ENCODE measurements at places on chromosomes 6 and 20.

DNA sequence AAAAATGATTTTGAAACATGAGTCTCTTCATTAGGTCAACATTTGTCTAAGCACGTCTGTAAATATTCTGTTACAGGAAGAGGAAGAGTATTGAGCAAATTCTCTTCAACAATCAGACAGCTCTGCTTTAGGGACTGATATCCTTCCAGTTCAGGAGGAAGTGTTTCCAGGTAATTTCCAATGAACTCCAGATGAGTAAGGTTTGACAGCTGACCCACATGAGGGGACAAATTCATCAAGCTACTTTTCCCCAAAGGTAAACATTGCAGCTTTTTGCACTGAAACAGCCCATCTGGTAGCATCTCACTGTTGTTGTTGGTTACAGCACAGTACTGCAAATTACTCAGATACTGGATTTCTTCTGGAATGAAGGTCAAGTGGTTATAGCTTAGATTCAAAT is 18.1 kb downstream of the ENPP1 start:
- no peak for DNase-seq

DNA sequence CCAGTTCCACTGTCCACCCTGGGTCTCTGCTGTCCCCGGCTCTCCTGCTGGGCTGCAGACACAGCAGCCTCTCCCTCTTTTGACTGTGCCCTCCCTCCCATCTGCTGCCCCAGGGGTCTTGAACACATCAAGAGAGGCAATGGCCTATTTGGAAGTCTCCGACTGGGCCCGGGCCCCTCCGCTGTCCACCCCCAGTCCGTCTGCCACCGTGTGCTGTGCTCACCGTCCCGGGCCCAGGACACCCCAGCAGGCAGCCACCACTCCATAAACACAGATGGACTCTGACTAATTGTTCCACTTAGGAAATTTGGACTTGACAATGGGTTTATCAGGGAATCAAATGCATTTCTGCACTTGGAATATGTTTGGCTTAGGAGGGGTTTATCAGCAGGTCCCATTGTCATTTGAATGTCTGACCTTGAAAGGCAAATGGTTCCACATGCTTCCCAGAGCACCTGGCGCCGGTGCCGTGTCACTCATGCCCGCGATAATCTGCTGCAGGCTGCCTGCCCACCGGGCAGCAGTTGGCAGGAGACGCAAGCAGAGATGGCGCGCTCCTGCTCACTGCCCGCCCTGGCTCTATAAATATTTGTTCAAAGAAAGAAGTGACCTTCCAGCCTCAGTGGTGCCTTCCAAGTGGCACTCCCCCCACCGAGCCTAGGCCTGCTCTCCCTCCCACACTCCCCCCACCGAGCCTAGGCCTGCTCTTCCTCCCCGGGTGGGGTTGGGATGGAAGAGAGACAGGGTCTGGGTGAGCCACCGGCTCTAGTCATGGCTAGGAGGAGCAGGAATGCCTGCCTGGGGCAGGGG is 18.8 kb upstream of the FRMD1 start:
- no peak for DNase-seq

GRCh38 chr6:68726337-68726736 is 91.3 kb downstream of the ADGRB3 start:
- DNase-seq: no peak

DNA sequence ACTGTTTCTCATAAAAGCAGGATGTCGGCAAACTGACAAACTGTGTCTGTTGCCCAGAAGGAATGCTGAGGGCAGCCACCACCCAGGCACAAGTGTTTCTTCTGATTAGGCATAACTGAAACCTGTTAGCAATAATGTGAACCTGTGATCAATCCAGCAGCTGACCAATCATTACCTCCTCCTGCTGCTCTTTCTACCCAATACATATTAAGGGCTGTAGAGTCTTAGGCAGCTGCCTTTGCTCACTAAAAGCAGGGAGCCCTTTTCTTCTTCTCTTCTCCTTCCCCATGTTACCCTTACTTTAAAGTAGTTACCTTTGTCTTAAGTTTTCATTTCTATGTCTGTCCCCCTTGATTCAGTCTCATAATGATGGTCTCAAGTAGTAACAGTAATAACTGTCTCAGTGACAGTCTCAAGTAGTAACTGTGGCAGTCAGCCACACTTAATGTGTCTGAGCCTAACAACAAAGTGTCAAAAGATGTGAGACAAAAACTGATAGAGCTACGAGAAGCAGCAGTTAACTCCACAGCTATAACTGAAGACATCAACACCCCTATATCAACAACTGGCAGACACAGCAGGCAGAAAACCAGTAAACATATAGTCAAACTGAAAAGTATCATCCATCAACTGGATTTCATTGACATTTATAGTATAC is 37.0 kb downstream of the RANBP9 start:
- DNase-seq: no peak

DNA sequence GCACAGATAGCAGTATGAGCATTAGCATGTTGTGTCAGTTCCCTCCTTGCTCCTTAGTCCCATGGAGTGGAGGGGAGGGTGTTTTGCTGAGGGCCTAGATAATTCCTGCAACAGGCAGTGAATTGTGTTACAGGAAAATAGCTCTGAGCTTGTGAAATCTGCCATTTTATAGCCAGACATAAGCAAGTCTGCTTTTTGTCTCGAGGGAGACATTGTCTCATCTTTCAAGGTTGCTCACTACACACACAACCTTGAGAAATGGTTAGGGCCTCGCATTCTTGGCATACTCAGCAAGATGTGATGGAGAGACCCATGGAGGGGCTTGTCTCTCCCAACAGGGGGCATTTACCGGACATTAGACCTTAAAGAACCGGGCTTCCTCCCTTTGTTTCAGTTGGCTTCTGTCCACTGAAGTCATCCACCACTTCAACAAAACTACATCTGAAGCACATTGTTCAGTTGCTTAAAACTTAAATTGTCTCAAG is 108.0 kb upstream of the FOXO3 start:
- DNase-seq: no peak

GRCh38 chr6:126040826-126041225 is 54.5 kb downstream of the TRMT11 start:
- no peak for DNase-seq

DNA sequence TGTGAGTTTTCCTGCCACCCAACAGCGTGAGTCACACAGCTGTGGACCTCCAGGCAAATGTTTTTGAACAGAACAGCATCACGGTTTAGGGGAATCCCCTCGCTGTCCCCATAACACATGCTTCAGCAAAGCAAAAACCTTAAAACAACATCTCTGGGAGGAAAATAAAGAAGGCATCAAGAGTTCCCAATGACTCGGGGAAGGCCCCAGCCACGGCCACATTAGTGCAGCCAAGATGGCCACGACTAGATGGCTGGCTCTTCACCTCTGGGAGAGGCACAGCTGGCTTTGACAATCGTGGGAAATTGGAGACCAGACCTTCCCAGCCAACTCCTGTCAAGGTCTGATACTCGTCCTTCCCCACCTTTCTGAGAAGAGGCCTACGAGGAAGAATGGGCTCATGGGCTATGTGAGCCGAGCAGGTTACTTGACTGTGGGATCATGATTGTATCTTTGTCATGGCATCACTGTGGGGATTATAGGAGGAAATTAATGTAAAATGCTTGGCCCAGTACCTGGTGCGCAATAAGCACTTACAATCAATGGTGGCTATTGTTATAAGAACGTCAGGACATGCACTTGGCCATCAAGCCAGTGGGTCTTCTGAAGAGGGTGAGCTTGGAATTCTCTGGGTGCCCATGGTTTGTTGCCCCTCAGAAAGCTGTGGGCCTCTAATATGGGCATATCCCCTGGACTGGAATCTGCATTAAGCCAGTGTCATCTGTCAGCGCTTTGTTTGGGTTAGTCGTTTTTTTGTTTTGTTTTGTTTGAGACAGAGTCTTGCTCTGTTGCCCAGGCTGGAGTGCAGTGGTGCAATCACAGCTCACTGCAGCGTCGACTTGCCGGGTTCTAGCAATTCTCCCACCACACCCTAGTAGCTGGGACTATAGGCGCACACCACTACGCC is 43.6 kb downstream of the FGD2 start:
- DNase-seq: no peak

GRCh38 chr6:154653853-154654252 is 79.4 kb upstream of the SCAF8 start:
- no peak for DNase-seq

Measured in NCI-H510A (cell line).